ENCODE measurements at places on chromosomes 5 and 9.

DNA sequence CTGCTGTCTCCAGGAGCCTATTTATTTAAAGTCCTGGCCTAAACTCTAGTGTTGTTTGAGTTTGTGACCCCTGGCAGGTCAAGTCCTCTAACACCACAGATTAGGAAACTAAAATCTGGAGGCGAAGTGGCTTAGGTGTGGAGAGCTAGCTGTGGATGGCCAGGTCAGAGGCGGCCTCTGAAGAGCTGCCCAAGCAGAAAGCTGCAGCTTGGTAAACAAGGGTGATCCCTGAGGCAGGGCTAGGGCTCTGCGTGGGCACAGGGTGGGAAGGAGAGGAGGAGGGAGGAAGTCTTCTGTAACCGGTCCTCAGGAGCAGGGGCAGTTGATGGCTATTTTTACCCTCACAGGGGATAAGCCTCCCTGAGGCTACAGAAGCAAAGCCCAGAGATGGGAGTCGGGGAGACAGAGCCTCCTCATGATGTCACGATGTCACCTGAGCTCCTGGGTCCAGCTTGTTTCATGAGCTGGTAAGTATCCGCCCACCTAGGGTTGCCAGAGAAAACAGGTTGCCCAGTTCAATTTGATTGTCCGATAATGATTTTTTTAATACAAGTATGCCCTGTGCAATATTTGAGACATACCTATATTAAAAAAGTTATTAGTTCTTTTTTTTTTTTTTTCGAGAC, 25.9 kb upstream of the BOD1 start:
- H3K27me3 ChIP-seq: no peaks in the 10 kb centered on the region
- H3K27ac ChIP-seq: no peak overlapping the region
- no peak for DNase-seq
- H3K36me3 ChIP-seq: no peaks in the 10 kb centered on the region
- H3K4me3 ChIP-seq: no peak overlapping the region

DNA sequence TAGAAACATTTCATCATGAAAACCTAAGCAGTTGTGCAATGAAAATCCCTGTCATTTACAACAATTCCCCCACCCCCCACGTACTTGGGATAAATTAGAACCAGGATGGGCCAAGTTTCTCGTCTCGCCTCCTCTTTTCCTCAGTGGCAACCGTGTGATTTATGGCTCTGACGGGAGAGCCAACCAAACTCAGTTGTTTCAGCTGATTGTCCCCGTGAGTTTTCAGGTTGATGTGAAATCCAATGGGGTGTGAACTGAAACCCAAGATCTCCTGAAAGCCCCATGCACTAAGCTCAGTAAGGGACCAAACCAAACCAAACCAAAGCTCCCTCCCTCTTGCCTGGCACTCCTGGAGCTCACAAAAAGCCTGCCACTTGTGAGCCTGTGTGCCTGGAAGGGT, 138.7 kb upstream of the SLC24A2 start:
- no peak overlapping the region for H3K27ac ChIP-seq
- no peaks in the 10 kb centered on the region for H3K27me3 ChIP-seq
- DNase-seq: no peak
- no peaks in the 10 kb centered on the region for H3K4me1 ChIP-seq
- H3K36me3 ChIP-seq: no peaks in the 10 kb centered on the region

GRCh38 chr5:163509291-163509951, 4.0 kb downstream of the MAT2B start:
- H3K27me3 ChIP-seq: no peaks in the 10 kb centered on the region
- H3K4me3 ChIP-seq: peak overlapping the region; percentile 61
- no peak overlapping the region for H3K27ac ChIP-seq
- peaks cover 7% of the 10 kb centered on the region for H3K36me3 ChIP-seq

DNA sequence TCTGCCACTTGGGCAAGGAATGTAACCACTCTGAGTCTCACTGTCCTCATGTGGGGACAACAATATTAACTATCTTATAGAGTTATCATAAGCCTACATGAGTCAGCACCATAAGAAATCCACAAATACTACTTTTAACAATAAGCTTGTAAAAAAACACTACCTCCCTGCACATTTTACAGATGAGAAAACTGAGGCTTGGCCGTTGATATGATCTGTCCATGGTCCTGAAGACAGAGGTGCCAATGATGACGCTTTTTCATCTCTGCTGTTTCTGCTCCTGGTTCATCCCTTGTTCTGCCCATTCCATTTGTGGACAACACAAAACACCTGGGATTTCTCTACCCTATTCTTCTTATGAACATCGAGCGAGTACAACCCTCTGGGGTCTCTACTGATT, 23.4 kb upstream of the STRBP start:
- DNase-seq: no peak
- H3K4me3 ChIP-seq: no peak overlapping the region
- H3K36me3 ChIP-seq: no peaks in the 10 kb centered on the region
- H3K4me1 ChIP-seq: no peaks in the 10 kb centered on the region

DNA sequence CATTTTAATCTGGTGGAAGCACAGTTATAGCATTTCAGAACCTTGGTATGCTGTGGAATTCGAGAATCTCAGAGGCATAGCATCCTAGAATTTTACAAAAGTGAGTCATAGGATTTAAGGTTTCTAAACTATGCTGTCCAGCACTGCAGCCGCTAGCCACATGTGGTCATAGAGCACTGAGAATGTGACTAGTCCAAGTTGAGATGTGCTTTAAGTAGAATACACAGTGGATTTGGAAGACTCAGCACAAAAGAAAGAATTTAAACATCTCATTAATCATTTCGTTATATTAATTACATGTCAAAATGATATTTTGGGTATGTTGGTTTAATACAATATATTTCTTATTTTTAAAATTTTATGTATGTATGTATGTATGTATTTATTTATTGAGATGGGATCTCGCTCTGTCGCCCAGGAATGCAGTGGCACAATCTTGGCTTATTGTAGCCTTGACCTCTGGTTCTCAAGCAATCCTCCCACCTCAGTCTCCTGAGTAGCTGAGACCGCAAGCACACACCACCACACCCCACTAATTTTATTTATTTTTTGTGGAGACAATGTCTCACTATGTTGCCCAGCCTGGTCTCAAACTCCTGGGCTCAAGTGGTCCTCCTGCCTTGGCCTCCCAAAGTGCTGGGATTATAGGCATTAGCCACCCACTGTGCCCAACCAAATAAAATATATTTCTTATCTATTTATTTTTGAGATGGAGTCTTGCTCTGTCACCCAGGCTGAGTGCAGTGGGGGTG, 20.4 kb upstream of the RPS14 start:
- no peak overlapping the region for H3K4me3 ChIP-seq
- no peaks in the 10 kb centered on the region for H3K27me3 ChIP-seq
- peaks cover 22% of the 10 kb centered on the region for H3K4me1 ChIP-seq
- DNase-seq: peak; percentile 89
- no peaks in the 10 kb centered on the region for H3K36me3 ChIP-seq

Measured in PC-3 (cell line).